Peyer's patch (tissue), 4 donors: ENCODE measurements at places on chromosomes 7 and 10. TPM values are rescaled to one million over a fixed set of nuclear protein-coding genes. Genes with fewer than 3 reads are reported as not detected.

DNA sequence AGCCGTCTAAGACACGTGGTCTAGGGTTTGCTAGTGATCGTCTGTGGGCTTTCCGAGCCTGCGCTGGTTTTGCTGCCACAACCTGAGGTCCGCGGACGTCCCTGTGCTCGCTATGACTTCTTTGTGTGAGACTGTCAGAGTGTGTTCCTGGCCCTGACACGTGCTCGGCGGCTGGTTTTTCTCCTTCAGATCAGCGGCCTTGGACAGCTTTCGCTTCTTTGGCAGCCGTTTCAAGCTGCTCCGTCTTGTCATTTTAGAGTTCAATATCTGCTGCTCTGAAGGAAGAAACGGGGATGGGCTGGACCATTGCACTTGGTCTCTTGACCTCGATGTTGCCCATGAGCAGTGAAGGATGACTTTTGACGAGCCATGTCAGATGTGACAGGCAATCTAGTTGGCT is 147.3 kb downstream of the MGMT start:
- no peaks in the 10 kb centered on the region for H3K27me3 ChIP-seq
- H3K4me1 ChIP-seq: no peaks in the 10 kb centered on the region
- no peaks in the 10 kb centered on the region for H3K36me3 ChIP-seq
- no peak for DNase-seq

Gene PWWP2B
- total RNA-seq: 19.2 TPM

- H3K36me3 ChIP-seq: no peaks in the 10 kb centered on the region
- H3K4me3 ChIP-seq: no peak overlapping the region
- no peak overlapping the region for H3K27ac ChIP-seq
- DNase-seq: no peak
- H3K27me3 ChIP-seq: no peaks in the 10 kb centered on the region
Measured at GRCh38 chr7:100781255-100781654, 46.1 kb downstream of the EPHB4 start.

DNA sequence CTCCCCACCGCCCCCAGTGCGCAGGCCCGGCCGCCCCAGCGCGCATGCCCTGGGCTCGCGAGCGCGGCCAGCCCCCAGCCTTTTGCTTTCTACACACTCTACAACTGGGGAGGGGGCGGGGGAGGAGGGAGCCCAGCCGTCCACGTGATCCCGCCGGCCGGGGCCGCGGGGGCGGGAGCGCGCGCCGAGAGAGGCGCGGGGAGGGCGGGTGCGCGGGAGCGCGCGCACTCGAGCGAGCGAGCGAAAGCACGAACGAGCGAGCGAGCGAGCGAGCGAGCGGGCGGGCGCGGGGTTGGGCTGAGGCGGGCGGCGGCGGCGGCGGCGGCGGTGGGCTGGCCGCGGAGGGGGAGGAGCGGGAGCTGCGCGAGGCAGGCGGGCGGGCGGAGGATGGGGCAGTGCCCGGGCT is at the start of gene AUTS2:
AUTS2 (plus strand) TSS at position 395 of the 406 bp plus-strand sequence. CDS start 1,179 bp downstream, outside the sequence.
- H3K4me3 ChIP-seq: peak within 1 kb of the TSS; percentile 56
- no peaks in the 10 kb centered on the region for H3K36me3 ChIP-seq
- no peaks in the 10 kb centered on the region for H3K4me1 ChIP-seq
- peak within 1 kb of the TSS; percentile 66 for H3K27ac ChIP-seq
- peaks cover 6% of the 10 kb centered on the region for H3K27me3 ChIP-seq

DNA sequence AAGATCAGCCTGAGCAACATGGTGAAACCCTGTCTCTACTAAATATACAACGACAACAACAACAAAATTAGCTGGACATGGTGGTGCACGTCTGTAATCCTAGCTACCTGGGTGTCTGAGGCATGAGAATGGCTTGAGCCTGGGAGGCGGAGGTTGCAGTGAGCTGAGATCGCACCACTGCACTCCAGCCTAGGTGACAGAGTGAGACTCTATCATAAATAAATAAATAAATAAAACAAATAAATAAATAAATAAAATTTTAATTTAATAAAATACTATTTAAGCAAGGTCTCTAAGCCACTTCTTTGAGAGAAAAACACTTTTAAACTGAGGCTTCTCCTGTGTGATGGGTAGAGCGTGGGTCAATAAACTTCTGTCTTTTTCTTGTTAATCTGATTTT is 38.3 kb downstream of the MICU1 start:
- H3K4me1 ChIP-seq: no peaks in the 10 kb centered on the region
- H3K4me3 ChIP-seq: no peak overlapping the region
